ENCODE measurements at places on chromosomes 3 and 15. TPM values are rescaled to one million over a fixed set of nuclear protein-coding genes. Genes with fewer than 3 reads are reported as not detected.

- no peak overlapping the region for H3K4me3 ChIP-seq
- H3K36me3 ChIP-seq, result peaks cover 52% of the 10 kb centered on the region
Observed at GRCh38 chr15:88908123-88908522, 5.1 kb downstream of the MFGE8 start.

- H3K4me3 ChIP-seq, result no peak overlapping the region
- no peak overlapping the region for H3K27ac ChIP-seq
- no peaks in the 10 kb centered on the region for H3K36me3 ChIP-seq
- no peaks in the 10 kb centered on the region for H3K4me1 ChIP-seq
Observed at GRCh38 chr3:151903501-151903991, 30.1 kb downstream of the SUCNR1 start.

DNA sequence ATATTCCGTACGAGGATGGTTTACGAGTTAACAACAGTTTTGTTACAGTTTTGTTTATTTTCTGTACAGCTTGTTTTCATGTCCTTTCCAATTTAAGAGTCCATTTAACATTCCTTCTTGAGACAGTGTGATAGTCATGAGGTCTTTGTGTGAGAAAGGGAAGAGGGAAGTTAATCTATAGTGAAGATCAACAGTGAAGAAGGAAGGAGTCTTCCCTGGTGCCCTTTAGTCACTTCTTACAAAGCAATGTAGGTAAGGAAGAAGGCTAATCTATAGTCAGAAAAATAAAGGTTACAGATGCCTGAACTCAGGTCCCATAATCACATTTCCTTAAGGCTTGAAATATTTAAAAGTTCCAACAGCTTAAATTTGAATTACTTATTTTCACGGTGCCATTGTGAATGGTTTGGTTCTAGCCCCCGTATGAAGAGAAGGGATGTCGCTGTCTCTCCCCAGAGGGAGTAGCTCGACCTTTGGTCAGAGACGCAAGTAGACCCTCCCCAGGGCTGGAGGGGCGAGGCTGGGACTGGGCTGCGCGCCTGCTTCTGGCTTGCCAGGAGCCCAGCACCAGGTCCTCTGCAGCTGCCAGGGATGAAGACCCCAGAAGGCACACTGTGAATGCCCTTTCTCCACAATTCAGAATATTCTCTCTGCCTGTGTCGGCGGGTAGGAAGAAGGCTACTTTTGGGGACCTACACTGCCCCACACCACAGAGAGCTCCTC lies 34.9 kb downstream of the EDEM1 start:
- no peak overlapping the region for H3K4me3 ChIP-seq
- H3K27ac ChIP-seq, result no peak overlapping the region
- no peaks in the 10 kb centered on the region for H3K27me3 ChIP-seq
- H3K36me3 ChIP-seq, result no peaks in the 10 kb centered on the region

DNA sequence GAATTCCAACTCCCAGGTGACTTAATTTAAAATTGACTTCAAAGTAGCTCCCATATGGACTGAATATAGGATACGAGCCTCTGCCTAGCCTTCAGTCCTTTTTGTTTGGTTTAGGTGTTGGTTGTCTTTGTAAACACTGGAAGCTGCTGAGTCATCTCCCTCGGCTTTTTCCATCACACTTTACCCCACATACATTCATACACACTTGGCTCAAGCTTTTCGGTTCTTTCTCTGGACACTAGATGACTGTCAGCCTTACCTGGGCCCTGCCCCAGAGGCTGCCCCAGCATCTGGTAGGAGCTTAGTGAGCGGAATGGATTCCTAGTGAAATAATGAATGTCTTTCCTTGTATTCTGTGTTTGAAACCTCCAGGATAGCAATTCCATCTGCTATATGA lies 201.5 kb upstream of the IL12A start:
- H3K27ac ChIP-seq, result no peak overlapping the region
- no peaks in the 10 kb centered on the region for H3K4me1 ChIP-seq
- no peak overlapping the region for H3K4me3 ChIP-seq
- no peaks in the 10 kb centered on the region for H3K27me3 ChIP-seq

DNA sequence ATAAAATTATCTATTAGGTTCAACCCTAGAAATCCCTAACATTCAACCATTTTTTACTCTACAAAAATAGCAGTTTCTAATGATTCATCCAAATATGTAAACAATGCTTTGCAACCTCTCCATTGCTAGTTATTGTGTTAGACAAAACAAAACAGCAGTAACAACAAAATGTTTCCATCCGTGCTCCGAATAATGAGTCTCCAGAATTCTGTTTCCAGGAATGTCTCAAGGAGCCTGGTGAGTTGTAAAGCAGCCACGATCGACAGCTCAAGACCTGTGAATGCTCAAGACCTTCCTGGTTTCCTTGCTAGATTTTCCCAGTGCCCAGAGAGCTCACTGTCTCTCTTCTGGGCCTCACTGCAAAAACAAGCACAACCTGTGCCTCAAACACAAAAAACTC lies 49.9 kb downstream of the CHRD start:
- H3K27ac ChIP-seq, result no peak overlapping the region
- H3K4me3 ChIP-seq, result no peak overlapping the region
- H3K27me3 ChIP-seq, result no peaks in the 10 kb centered on the region
- H3K4me1 ChIP-seq, result no peaks in the 10 kb centered on the region
- H3K36me3 ChIP-seq, result no peaks in the 10 kb centered on the region

DNA sequence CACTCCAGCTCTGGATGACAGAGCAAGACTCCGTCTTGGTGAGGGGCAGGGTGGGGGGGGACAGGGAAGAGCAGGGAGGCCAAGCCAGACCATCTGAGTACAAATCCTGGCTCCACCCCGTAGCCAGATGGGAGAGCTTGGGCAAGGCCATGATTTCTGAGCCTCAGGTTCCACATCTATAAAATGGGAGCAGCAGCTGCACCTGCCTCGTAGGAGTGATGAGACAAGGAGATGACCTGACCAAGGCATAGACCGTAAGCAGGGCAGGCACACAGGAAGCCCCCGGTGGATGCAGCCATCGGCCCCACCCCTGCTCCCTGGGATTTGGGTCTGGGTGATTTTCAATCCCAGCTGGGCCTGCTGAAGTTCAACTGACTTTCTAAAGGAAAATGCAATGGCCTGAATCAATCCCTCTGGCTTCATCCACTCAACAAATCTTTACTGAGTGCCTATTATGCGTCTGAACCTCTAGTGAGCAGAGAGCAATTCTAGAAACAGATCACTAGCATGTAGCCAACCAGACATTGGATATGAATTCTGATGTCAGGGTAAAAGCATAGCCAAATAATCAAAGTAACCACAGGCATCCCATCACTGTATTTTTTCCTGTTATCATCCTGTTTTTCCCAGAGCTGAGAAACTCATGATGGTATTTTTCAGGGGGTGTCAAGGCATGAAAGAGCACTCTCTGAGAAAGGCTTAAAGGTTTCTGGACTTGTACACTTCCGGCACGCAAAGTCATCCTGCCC lies 141.2 kb downstream of the NUP210 start:
- H3K36me3 ChIP-seq, result no peaks in the 10 kb centered on the region
- no peaks in the 10 kb centered on the region for H3K27me3 ChIP-seq
- no peak overlapping the region for H3K27ac ChIP-seq
- no peak overlapping the region for H3K4me3 ChIP-seq

DNA sequence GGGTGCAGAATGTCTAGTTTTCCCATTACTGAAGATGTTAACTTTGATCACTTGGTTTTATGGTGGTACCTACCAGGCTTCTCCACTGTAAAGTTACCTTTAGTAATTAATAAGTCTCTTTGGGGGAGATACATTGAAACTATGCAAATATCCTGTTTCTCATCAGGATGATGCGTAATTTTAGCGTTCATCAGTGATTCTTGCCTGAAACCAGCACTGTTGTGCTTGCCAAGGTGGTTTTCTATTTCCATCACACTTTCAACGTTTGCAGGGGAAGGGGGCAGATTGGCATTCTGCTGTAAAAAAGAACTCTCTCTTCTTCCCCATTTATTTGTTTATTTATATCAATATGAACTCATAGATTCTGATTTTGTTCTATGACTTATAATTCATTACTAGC lies 61.0 kb downstream of the SSR3 start:
- H3K4me1 ChIP-seq, result no peaks in the 10 kb centered on the region
- H3K36me3 ChIP-seq, result no peaks in the 10 kb centered on the region
- no peak for DNase-seq

DNA sequence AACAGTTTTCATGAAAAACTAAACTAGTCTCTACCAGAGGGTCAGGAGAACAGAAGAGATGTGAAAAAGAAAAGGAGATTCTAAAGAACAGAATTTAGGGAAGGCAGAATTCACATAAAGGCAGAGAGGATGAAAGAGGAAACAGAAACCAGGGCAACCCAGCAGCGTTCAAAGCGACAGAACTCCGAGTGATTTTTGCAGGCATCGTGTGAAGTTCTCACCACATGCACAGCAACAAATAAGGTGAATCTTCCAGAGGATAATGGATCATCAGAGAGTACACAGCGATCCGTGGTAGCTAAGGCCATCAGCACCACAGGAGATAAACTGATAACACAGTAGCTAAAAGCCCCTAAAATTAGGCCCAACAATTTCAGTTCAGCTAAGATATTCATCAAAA lies 250.8 kb upstream of the THBS1 start:
- no peak for DNase-seq
- no peak overlapping the region for H3K27ac ChIP-seq
- no peak overlapping the region for H3K4me3 ChIP-seq
- no peaks in the 10 kb centered on the region for H3K36me3 ChIP-seq

DNA sequence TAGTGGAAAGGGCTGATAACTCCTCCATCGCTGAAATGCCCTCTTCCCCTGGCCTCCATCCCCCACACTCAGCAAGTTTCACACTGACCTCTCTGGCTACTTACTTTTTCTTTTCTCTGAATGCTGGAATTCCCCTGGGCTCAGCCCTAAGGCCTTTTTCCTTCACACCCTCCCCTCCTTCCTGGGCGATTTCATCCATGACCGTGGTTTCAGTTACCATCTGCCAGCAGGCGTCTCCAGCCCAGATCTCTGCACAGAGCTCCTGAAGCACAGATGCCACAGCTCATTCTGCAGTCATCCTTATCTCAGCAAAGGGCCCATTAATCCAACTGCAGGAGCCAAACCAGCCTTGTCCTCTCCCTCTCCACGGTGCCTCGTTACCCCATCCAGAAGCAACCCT lies 114.0 kb downstream of the RFTN1 start:
- no peaks in the 10 kb centered on the region for H3K4me1 ChIP-seq
- peak overlapping the region; percentile 74 for H3K27ac ChIP-seq
- no peak overlapping the region for H3K4me3 ChIP-seq
- DNase-seq, result no peak
- H3K27me3 ChIP-seq, result no peaks in the 10 kb centered on the region

- H3K4me3 ChIP-seq, result no peak overlapping the region
- no peak for DNase-seq
- H3K36me3 ChIP-seq, result peaks cover 60% of the 10 kb centered on the region
- H3K27ac ChIP-seq, result peak overlapping the region; percentile 80
- H3K27me3 ChIP-seq, result no peaks in the 10 kb centered on the region
Observed at GRCh38 chr3:44996556-44996969, 20.5 kb downstream of the EXOSC7 start.

GRCh38 chr3:141528800-141529199 lies 42.0 kb downstream of the RASA2 start:
- H3K36me3 ChIP-seq, result no peaks in the 10 kb centered on the region
- no peak for DNase-seq
- no peak overlapping the region for H3K4me3 ChIP-seq
- H3K27me3 ChIP-seq, result no peaks in the 10 kb centered on the region
- H3K27ac ChIP-seq, result peak overlapping the region; percentile 56

Gene MORC1
- total RNA-seq, result 0.20 TPM

Gene TUSC7
- not detected for total RNA-seq

All from tibial nerve (tissue), 4 donors.